Ovary (tissue), 10 donors: ENCODE measurements at places on chromosomes 6 and 20.

- no peak for DNase-seq
Observed at GRCh38 chr6:142878407-142878806, 66.6 kb downstream of the HIVEP2 start.

GRCh38 chr6:15487262-15487661, 175.6 kb downstream of the DTNBP1 start:
- no peak for DNase-seq

- no peak for DNase-seq
Observed at GRCh38 chr6:113271437-113271836, 585.7 kb upstream of the MARCKS start.

DNA sequence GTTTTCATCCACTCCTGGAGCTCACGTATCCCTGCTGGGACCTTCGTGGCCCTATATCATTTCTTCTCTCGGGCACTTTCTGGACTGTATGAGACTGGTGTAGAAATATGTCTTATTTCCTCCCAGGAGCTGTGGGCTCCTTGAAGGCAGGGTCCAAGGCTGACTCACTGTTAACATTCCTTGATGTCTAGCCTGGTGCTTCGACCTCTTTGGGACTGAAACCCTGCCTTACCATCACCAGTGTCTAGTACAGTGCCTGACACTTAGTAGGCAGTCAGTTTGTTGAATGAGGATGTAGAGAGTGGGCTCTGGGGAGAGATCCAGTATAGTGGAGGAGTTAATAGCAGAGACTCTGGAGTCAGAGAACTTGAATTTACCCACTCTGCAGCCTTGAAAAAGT, 23.6 kb downstream of the POFUT1 start:
- no peak for DNase-seq

GRCh38 chr20:47701612-47702011, 83.7 kb downstream of the SULF2 start:
- DNase-seq = no peak
